Esophagus (tissue), 2 donors: ENCODE measurements at places on chromosomes 2 and 18. TPM values are rescaled to one million over a fixed set of nuclear protein-coding genes. Genes with fewer than 3 reads are reported as not detected.

IMPACT gene
- 6.3 TPM for polyA plus RNA-seq

UNC80 gene
- under 0.01 TPM for polyA plus RNA-seq

ASB18 gene
- not detected for polyA plus RNA-seq

TXNDC2 gene
- not detected for polyA plus RNA-seq

DSG3 gene
- 130 TPM for polyA plus RNA-seq

UPP2 gene
- polyA plus RNA-seq: not detected

INHA gene
- 0.24 TPM for polyA plus RNA-seq

DSC2 gene
- 123 TPM for polyA plus RNA-seq

ATP6V1B1 gene
- 0.88 TPM for polyA plus RNA-seq
